ENCODE measurements at places on chromosomes 1 and 21.

GRCh38 chr1:107195476-107195875 is 54.6 kb downstream of the NTNG1 start:
- DNase-seq = no peak

- no peak for DNase-seq
Observed at GRCh38 chr1:44848456-44849181, 5.6 kb upstream of the PTCH2 start.

DNA sequence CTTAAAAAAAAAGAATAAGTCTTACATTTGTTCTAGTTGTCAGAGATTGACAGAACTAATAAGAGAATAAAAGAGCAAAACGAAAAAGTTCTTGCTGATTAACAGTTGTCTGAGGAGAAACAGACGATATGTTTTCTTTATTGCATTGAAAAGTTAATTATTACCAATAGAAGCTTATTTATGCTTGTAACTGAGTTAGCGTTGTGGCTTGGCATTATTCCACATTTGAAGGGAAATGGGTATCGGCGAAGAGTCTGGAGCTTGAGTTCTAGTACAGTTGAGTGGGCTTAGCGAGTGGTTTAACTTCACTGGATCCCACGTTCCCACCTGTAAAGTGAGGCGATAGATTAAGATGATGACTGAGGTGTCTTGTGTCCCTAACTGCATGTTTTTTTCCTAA is 109.0 kb downstream of the SDCCAG8 start:
- no peak for DNase-seq

DNA sequence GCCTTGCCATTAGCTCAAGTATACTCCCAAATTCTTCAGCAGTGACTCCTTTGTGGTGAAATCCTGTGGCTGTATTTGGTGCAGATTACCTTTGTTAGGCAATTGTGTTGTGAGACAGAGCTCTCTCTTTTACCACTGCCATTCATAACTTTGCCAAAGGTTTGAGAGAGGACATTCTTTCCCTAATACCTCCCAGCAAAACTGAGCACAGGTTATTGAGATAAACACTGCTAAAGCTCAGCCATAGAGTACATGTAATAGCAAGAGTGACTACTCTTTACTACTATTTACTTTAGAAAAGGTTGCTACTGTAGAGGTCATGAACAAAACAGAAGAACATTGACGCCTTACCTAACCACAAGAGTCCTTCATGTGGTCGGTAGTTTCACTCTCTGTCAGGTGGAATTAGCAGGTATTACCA is 514.0 kb upstream of the ADAMTS5 start:
- no peak for DNase-seq

DNA sequence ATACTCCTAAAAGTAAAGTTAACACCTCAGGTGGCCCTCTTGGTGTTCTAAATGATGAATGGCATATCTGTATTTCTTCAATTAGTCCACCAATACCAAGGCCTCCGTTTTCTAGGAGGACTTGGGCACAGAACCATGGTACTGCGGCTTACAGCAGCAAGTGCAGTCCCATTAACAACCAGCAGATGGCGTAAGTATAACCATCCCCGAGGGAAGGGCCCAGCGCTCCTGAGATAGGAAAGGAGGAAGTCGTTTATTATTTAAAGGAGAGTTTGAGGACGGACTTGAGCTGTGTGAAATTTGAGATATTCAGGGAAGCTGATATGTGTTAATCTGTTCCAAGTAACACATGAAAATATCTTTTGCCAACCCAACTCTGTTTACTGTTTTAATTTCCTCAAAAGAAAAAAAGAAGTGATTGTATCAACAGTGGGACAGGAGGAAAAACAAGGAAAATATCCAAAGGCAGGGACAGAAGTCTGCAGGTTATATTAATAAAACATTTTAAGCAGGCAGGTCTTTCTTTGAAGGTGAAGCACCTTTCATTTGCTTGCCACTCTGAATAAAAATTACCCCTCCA is 37.7 kb upstream of the KCNJ15 start:
- peak; percentile 44 for DNase-seq

- DNase-seq = no peak
Observed at GRCh38 chr1:114145504-114146151, 8.0 kb downstream of the SYT6 start.

- no peak for DNase-seq
Observed at GRCh38 chr1:224711876-224712275, 95.8 kb downstream of the CNIH3 start.

- no peak for DNase-seq
Observed at GRCh38 chr1:183209533-183210158, 23.6 kb downstream of the LAMC2 start.

DNA sequence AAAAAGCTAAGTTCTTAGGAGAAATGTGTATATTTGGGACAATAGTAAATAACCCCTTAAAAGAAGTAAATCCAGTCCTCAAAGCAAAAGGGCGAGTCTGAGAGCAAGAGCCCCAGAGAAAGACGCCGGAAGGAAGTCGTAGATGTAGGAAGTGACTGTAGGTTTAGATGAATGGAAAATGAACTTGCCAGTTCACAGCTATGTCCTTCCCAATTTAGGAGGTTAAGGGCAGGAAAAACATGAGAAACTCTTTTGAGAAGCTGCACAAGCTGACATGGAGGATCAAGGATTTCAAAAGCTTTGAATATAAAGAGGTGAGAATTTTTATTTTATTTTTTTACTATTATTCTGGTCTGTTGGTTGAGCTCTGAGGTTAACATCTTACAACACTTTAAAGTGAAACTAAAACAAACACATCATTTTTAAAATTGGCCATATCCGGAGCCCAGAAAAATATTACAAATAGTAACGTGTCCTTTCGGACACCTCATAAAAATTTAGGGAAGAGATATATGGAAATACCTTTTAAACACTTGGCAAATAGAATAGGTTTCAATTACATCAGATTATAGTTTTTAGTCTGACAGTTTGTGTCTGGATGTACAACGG is 1178.6 kb downstream of the MRPL39 start:
- DNase-seq = no peak

- DNase-seq = no peak
Observed at GRCh38 chr21:37159949-37160348, 86.9 kb downstream of the TTC3 start.

- DNase-seq = no peak
Observed at GRCh38 chr1:230807561-230808280, 60.5 kb downstream of the CAPN9 start.

DNA sequence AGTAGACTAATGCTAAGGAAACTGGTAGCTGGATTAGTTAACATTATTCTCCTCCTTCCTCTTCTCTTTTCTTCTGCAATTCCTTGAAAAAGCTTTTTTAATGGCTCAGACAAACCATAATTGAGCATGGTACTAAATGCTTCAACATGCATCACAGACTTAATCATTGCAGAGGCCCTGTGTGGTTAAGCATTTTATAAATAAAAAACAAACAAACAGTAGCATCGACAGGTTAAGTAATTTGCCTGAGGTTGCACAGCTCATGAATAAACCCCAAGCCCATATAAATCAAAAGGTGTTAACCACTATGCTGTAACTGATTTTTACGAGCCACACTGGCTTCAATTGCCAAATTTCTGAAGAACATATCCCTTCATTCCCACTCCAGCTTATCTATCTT is 462.1 kb downstream of the LMO4 start:
- DNase-seq = no peak

- no peak for DNase-seq
Observed at GRCh38 chr1:28136922-28137613, 39.4 kb downstream of the PTAFR start.

DNA sequence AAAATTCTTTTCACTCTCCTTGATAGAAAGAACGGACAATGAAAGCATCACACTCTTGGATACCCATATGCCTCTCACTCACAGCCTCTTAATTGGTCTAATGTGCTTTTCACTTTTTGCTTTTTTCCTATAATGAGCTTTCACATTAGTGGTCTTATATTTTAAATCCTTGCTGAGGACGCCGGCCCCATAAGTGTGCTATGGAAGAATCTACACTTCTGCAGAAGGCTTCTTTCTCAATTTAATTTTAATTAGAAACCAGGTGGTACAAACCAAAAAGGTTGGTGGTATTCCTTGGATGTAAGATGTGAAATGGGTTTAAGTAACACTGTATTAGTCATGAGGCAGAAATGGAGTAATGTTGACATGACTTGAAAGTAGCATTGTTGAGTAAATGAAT is 190.6 kb upstream of the NFIA start:
- no peak for DNase-seq

GRCh38 chr1:207807326-207807689 is 55.5 kb downstream of the CD46 start:
- no peak for DNase-seq

DNA sequence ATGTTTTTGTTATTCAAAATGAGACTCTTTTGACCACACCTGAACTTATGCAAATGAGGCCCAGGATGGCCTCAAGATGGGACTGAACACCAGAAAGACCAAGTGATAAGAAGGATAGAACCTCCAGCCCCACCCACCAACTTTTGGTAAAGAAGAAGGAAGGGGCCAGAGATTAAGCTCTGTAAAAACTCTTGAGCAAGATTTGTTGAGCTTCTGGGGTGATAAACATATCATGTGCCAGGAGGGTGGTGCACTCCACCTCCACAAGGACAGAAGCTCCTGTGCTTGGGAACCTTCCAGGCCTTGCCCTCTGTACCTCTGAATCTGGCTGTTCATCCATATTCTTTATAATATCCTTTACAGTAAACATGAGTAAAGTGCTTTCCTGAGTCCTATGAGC is 5.3 kb downstream of the RSPH1 start:
- no peak for DNase-seq

- DNase-seq = no peak
Observed at GRCh38 chr1:185608177-185608576, 126.0 kb upstream of the HMCN1 start.
